ENCODE measurements at places on chromosomes 5 and 9. TPM values are rescaled to one million over a fixed set of nuclear protein-coding genes. Genes with fewer than 3 reads are reported as not detected.
A peak's percentile ranks its signal among the peaks of the same experiment; 100 is the strongest.

- no peak for DNase-seq
These were observed 141.8 kb downstream of the DMXL1 start for GRCh38 chr5:119212676-119213075.

GRCh38 chr5:10501554-10502075 is 59.9 kb downstream of the ROPN1L start:
- DNase-seq, result no peak

DNA sequence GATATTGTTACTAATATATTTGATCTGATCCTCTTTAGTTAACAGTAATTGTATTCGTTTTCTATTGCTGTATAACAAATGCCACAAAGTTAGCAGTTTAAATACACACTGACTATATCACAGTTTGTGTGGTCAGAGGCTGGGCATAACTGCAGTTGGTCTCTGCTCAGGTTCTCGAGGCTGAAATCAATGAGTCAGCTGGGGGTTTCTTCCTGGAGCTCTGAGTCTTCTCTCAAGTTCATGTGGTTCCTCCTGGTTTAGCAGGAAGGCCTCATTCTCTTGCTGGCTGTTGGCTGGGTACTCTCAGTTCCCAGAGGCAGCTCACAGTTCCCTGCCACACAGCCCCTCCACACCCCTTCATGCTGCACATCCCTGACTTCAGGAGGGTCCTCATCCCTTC is 20.7 kb downstream of the COL23A1 start:
- DNase-seq, result no peak

DNA sequence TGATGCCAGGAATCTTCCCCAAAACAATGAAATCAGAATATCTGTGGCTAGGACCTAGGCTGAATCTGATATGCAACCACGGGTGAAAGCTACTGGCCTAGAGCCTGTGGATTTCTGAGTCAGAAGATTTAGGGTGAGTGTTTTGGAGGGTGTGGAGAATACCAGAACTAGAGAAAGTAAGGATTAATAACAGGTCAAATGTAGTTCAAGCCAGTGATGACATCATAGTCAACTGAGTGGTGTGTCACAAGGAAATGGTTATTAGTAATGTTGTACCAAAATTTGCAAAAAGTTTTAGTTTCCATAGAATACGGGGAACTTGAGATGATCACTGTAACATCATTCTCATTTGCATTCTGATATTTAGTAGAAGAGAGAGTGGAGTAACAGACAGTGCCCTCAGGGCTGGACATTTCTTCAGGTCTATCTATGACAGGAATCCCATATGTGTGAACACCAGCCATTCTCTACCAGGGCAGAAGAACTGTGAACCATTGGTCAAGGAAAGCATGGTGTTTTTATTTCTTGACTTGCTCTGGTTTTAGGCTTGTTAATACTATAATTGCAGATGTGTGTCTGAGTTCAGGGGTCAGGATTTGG is 3.7 kb downstream of the GALNT12 start:
- DNase-seq, result no peak

- no peak for DNase-seq
These were observed 73.2 kb upstream of the RAPGEF1 start for GRCh38 chr9:131813116-131813515.

- DNase-seq, result no peak
These were observed 161.2 kb downstream of the ZNF462 start for GRCh38 chr9:107024193-107024592.

DNA sequence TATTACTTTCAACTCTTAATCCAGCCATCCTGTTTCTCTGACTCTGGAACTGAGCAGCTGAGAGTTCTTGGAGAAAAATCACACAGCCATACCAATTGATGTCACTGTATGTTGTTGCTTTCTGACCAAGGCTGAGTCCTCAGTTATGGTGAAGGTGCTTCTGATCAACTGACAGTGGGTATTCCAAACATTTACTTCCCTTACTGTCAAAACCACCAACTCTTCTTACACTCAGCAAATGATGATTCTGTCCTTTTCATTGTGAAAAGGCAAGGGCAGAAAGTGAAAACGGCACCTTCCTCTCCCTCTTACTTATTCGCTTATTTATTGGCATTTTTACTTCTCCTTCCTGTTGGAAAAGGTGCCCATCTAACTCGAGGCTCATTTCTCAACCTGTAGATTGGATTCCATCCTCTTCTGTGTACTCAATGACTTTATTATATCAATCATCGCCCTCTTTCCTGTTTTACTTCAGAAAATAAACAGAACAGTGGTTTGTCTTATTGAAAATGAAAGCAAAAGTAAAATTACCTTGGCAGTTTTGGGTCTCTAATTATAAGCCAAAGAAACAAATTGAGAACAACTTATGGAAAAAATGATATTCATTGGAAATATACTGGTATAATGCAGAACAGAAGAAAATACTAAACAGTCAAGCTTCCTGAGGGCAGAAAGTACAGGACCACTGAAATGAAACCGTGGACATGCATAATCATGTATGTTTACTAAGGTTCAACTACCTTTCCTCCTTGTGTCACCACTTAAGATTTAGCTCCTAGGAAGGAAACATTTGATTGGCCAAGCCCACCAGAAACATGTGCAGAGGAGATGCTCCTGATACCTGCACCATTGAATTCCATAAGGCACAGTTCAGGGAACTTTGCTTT is 104.5 kb upstream of the CHD1 start:
- DNase-seq, result no peak

DNA sequence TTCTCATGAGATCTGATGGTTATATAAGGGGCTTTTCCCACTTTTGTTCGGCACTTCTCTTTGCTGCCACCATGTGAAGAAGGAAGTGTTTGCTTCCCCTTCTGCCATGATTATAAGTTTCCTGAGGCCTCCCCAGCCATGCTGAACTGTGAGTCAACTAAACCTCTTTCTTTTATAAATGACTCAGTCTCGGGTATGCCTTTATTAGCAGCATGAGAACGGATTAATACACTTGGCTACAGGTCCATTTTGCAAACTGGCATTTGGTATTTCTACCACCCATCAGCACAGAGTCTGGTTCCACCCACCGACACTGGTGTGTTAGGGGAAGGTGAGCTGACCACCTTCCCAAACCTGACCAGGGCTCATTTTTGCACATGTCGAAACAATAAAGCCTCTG is 47.9 kb upstream of the RARS1 start:
- no peak for DNase-seq

- peak; percentile 88 for DNase-seq
These were observed 1.5 kb downstream of the SMARCA2 start for GRCh38 chr9:2016408-2017330.

DNA sequence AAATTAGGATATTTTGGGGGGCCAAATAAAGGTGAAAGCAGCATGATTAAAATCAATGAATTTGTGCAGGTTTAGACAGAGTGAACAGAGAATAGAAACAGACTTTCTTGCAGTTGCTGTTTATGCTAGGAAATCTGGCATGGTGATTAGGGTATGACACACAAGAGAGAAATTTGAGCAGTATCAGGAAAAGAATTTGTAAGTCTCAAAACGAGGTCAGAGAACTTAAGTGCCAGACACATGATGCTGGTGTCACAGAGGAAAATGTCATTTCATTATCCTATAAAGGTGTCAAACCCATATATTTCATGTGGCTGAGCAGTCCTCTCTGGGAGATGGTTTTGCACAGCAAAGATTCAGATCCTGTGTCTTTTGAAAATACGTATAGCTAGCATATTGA is 15.7 kb downstream of the LVRN start:
- DNase-seq, result no peak

The ASTN2 gene
- 8.3 TPM for total RNA-seq

The LMNB1 gene
- 3.7 TPM for total RNA-seq

The IFNK gene
- total RNA-seq, result not detected

The NFIB gene
- 116 TPM for total RNA-seq

The CAST gene
- 461 TPM for total RNA-seq

The SPINK7 gene
- total RNA-seq, result not detected

The ADAMTS12 gene
- 2.1 TPM for total RNA-seq

The DRD1 gene
- not detected for total RNA-seq

The CD274 gene
- 12.0 TPM for total RNA-seq

Measured in Right ventricle myocardium inferior (tissue), 1 donor.